ENCODE measurements at places on chromosomes 3 and 15.

DNA sequence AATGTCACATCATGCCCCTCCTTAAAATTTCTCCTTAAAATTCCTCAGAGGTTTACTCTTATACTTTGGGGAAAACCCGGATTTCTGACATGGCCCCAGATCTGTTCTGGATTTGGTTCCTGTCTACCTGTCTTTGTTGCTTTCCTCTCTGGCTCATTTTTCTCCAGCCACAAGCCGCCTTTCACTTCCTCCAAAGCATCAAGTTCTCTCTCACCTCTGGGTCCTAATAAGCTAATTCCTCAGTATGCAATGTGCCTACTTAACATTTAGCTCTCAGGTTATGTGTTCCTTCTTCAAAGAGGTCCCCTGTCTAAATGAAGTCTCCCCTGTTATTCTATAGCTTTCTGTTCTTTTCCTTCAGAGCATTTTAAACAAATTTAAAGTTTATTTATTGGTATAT lies 16.1 kb downstream of the HMG20A start:
- no peak for DNase-seq

DNA sequence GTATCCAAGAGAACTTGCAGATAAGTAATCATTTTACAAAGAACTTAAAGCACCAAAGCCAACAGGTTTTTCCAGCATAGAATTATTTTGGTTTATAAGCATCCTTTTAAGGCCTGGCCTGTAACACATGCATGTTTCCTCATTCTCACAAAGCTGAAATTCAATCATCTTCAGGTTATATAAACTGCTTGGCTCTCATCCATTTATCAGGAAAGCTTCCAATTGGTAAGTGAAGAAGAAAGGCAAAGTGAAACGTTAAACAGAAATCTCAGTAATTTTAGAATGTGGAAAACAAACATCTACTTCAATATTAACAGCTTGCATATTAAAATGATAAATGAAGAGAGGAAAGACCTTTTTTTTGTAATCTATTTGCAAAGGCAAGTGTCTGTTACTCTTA lies 1.6 kb downstream of the SERP1 start:
- DNase-seq = no peak

DNA sequence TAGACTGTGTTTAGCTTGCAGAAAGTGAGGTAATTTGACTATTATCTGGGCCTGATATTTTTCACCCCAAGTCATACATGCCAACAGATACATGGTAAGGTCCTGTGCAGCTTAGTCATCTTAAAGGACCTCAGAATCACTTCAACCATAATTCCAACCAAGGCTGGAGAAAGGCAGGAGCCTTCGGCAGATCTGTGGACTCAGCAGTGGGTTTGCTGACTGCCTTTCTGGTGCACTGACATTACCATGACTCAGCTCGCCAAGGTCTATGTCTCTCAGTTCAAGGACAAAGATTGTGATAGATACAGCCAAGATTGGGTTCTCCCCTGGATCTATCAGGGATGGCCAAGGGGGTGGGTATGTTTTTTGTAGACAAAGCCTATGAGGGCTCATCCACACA lies 32.7 kb downstream of the LYZL4 start:
- no peak for DNase-seq

- DNase-seq = no peak
Measured at GRCh38 chr15:48862705-48863104, 15.2 kb upstream of the EID1 start.

DNA sequence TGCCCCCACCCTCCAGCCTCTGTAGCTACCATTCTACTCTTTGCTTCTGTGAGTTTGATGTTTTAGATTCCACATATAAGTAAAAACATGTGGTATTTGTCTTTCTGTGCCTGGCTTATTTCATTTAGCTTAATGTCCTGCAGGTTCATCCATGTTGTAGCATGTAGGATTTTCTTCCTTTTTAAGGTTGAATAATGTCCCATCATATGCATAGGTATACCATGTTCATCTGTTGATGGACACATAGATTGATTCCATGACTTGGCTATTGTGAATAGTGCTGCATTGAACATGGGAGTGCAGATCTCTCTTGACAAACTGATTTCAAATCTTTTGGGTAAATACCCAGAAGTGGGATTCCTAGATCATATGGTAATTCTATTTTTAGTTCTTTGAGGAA lies 11.8 kb downstream of the THSD4 start:
- DNase-seq = no peak

DNA sequence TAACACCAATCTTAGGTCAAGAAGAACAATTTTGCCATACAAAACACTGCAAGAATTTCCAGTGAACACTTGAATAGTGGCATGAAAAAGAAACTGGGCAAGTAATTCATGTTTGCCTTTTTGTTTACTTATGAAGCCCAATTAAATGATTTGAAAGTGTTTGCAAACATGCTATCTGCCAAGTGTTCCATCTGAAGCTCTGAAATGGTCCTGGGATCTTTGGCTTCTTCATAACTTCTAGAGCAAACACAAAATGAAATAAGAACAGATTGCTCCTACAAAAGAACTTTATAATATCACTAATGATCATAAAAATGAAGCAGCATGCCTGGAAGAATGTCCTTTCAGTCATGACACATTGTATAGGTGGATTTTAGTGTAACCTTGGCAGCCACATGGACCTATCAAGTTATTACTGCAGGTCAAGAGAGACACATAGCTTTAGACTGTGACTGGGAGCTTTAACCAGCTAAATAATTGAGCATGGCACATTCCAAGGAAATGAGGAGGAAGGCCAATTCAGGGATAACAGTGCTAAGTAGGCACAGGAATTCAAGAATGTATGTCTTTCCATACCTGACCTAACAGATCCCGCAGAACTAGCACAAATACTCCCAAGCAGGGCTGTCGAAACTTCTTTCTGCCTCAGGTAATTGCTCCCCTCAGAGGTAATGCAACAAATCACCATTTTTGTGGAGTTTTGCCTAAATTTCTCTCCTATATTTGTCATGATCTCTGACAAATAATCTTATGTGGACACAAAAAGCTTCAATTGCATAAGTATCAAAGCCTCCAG lies 144.6 kb downstream of the DUT start:
- no peak for DNase-seq

- no peak for DNase-seq
Measured at GRCh38 chr3:63961891-63962290, 49.7 kb upstream of the SCAANT1 start.

GRCh38 chr3:150309557-150309956 lies 98.5 kb upstream of the TSC22D2 start:
- DNase-seq = no peak

- DNase-seq = no peak
Measured at GRCh38 chr15:31329640-31330010, 3.0 kb downstream of the KLF13 start.

- DNase-seq = no peak
Measured at GRCh38 chr3:130459944-130460343, 57.0 kb upstream of the COL6A6 start.

Data from activated CD4-positive, alpha-beta T cell treated with anti-CD3 and anti-CD28 coated beads for 24 hours (primary cell).